Coronary artery (tissue), 2 donors: ENCODE measurements at places on chromosomes 3 and 15.

DNA sequence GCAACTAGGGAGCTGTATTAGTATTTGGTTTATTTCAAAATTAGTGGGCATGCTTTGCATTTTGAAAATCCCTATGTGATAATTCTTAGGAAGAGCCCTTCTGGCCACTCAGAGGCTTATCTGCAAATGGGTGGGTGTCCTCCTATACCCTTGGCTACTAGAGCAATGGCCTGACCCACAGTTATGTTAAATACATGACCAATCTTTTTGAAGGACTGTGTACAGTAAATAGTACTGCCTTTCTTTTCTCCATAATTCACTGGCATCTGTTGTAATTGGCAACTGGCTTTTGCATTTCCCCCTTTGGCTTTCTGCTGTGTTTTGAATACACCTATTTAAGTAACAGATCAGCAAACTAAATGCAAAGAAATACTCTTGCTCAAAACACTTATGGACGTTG lies 175.4 kb downstream of the ANXA2 start:
- DNase-seq = no peak

DNA sequence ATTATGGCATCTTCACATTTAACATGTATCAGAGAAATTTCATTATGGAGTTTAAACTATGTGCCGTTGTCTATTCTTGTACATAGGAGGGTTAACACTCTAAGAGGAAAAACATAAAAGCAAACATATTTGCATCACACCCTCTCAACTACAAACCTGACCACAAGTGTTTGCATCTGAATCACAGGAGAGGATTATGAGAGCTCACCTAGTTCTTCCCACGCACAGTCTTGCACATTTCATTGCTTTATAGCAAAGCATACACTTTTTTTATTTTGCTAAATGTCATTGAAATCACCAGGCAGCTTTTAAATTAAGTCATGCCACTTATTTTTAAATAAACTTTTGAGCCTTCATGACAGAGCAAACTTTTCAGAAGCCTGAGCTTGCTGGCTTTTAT lies 12.5 kb downstream of the TRAT1 start:
- no peak for DNase-seq

- DNase-seq = no peak
Observed at GRCh38 chr15:64058279-64058678, 12.0 kb upstream of the DAPK2 start.

DNA sequence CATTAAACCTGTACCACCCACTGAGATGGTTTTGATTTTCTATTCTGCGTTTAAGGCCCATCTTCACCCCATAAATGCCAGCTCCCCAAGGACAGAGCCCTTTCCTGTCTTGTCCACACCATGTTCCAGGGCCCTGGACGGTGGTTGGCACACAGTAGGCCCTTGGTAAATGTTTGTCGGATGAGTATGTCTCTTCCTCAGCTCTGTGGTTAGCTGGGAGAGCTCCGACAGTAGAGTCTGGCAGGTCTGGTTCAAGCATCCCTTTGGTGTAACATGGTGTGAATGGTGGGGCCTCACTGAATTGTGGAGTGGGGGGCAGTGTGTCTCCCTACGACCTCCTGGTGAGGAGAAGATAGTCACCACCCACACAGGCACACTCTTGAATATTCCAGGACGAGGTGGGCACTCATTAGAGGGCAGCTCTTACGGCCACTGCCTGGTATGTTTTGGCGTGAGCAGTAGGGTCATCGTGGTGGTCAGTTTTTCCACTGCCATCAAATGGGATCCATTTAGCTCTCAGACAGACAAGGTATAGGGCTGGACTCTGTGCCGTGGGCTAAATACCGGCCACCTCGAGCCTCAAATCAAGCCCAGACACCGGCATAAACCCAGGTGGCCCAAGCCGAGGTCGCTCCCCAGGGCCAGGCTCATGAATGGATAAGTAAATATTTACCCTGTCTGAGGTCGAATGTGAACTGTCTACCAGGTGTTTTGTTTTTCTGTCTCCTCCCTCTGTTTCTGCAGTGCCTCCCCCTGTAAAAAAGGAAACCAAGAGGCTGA lies 61.3 kb downstream of the SMAD3 start:
- DNase-seq = no peak
